ENCODE measurements at places on chromosomes 16 and 17.
A peak's percentile ranks its signal among the peaks of the same experiment; 100 is the strongest.

DNA sequence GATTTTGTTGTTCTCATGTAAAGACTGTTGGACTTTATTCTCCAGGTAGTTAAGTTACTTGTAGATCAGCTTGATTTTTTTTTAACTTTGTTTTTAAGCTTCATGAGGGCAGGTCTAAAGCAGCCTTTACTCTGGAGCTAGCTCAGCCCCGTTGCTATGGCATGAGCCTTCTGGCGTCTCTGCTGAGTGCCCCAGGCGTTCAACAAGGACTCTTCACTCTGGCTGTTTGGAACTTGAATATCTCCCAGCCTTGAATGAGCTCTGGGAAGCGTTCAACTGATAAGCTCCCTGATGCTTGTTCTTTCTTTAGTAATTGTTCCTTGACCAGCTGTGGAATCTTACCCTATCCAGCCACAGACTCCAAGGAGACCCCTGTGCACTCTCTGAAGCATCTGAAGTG lies 82.3 kb downstream of the GNAO1 start:
- no peak for ATAC-seq

DNA sequence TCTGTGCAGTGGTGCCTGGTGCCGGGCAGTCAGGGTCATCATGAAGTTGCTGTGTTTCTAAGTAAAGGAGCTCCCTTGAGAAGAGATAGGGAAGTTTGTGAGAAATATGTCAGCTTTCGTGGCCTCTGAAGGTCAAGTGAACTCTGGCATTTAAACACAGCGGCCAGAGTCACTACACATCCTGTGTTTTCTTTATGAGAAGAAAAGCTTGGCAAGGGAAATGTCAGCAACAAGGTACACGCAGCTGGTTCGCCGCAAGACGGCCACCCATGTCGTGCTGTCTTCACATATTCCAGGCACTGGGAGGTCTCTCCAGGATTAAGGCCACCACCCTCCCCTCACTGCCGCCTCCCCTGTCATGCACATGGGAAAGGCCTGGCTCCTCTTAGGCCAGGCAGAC lies 33.2 kb upstream of the PEMT start:
- ATAC-seq, result no peak

- no peak for ATAC-seq
These were observed 32.2 kb upstream of the IL21R start for GRCh38 chr16:27369806-27370205.

GRCh38 chr16:81703177-81704155 lies 75.6 kb upstream of the PLCG2 start:
- ATAC-seq, result peak; percentile 56

DNA sequence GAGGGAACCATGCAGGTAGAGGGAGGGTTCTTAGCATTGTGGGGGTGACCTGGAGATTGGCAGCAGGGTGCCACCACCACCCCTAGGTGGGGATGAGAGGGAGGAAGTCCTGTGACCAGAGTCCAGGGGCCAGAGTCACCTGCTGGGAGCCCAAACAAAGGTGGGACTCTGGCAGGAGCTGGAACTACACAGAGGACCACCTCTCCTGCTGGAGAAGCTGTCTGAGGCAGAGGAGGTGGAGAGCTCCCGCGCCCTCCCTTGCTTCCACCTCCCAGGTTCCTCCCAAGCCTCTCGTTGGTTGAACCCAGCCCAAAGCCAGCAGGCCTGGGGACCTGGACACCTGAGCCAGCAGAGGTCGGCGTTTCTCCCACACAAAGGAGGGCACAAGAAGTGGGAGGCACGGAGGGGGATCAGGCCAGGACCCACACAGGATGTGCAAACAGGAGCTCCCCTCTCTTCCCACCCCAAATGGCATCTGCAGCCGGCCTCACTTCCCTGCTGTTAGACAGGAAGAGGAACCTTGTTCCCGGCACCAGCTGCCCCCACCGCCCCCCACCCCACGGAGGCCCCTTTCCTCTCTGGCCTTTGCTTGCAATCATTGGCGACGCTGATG lies 154.6 kb downstream of the SEC14L1 start:
- ATAC-seq, result no peak

- no peak for ATAC-seq
These were observed 6.2 kb upstream of the CD300LG start for GRCh38 chr17:43840814-43841213.

- ATAC-seq, result no peak
These were observed 206.2 kb downstream of the ANKFN1 start for GRCh38 chr17:56359518-56359917.

- ATAC-seq, result no peak
These were observed 93.9 kb downstream of the C17orf67 start for GRCh38 chr17:56739776-56740175.

DNA sequence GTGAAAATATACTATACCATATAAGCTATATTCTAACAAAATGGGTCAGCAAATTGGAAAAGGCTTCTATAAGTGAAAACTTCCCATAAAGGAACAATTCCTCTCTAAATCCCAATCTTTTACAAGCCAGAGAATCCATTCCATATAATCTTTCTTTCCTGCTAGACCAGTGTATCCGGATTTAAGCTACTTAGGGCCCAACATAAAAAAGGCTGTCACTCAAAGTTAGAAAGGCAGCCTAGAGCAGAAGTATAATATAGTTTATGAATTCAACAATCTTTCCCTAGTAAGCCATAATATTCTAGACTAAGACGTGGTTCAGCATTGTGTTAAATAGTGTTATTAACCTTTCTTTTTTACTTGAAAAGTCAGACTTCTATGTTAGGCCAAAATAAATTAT lies 93.0 kb downstream of the SKAP1 start:
- ATAC-seq, result no peak

GRCh38 chr17:17900615-17901520 lies 64.1 kb upstream of the SREBF1 start:
- no peak for ATAC-seq

DNA sequence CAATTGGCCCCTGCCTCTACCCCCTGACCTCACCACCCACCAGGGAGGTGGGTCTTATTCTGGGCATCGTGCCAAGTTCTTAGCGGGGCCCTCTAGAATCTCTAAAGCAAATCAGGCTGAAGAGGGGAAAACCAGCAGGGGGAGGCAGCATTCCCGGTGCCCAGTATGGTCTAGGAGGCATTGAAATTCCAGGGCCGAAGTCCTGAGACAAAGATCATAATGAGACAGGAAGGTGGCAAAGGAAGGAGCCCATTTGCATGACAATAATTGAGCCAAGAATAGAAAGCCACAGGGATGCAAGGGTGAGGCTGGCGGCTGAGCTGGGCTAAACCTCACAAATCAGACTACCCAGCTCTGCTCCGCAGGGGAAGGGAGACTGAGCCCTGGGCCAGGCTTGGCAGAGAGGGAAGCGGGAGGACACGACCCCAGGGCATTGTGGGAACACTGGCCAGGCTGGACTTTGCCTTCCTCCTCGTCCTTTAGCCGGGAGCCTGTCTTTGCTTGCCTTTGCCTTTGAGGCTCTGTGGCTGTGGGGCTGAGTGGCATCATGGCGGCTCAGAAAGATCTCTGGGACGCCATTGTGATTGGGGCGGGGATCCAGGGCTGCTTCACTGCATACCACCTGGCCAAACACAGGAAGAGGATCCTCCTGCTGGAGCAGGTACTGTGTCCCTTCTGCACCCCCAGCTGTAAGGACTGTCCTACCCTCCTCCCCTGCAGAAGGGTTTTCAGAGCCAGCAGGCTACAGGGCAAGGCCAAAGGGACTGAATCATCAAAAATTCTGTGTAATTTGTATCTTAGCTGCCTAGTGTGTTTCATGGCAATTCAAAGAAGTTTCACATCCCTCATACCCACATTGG lies at the start of gene PIPOX:
Gene PIPOX, plus strand, starts transcription at position 463 of the 860 bp plus-strand sequence. Its CDS starts 85 bp downstream, at position 548.
- no peak for ATAC-seq

- ATAC-seq, result no peak
These were observed 50.2 kb downstream of the ANKFN1 start for GRCh38 chr17:56203430-56203829.

- no peak for ATAC-seq
These were observed 13.3 kb upstream of the PMP22 start for GRCh38 chr17:15278380-15278779.

GRCh38 chr16:11258553-11259492 lies 2.8 kb upstream of the SOCS1 start:
- ATAC-seq, result peak; percentile 5

DNA sequence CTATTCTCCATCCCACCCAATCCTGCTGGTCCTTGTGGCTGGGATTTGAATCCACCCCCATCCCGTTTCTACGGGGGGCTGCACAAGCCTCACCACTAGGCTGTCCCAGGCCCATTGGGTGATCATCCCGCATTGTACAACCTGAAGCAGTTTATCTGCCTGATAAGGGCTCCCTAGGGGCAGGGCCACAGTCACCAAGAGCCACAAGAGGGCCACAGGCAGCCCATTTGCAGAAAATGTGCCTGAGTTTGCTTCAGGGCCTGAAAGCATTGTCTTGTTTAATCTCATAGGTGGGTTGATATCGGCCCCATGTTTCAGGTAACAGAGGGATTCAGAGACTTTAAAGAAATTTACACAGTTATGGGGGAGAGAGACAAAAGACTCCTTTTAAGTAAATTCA lies 245.0 kb downstream of the CPPED1 start:
- no peak for ATAC-seq

DNA sequence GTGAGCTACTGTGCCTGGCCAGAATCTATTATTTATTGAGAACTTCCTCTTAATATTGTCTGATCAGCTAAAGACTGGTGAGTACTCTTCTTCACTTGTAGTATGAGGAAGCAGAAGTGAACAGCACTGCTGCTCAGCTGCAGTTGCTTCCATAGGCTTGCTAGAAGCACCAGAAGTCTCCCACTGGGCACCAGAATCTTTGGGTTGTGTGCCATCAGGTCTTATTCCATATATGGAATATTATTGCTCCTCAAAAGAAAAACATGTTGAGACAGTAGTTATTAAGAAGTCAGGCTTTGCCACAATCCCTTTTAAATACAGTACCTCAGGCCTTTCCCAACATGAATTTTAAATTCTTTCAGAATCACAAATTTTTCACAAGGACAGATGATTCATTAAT lies 17.2 kb downstream of the SNTB2 start:
- no peak for ATAC-seq

DNA sequence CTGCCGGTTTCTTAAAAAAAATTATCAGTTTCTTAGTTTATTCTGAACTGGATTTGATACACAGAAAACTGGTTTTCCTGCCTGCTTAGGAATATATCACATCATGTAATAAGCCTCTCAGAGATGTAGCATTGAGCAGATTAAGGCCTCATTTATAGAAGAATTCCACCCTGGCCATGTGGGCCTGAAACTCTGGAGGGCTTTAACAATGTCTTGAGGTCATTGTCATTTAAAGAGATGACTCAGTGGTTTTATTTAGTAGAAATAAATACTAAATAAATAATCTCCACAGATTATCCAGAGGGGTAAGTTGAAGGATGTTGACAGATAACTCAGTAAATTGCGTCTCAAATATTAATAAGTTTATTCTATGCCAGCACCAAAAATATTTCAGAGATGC lies 56.9 kb downstream of the PRKCA start:
- no peak for ATAC-seq

DNA sequence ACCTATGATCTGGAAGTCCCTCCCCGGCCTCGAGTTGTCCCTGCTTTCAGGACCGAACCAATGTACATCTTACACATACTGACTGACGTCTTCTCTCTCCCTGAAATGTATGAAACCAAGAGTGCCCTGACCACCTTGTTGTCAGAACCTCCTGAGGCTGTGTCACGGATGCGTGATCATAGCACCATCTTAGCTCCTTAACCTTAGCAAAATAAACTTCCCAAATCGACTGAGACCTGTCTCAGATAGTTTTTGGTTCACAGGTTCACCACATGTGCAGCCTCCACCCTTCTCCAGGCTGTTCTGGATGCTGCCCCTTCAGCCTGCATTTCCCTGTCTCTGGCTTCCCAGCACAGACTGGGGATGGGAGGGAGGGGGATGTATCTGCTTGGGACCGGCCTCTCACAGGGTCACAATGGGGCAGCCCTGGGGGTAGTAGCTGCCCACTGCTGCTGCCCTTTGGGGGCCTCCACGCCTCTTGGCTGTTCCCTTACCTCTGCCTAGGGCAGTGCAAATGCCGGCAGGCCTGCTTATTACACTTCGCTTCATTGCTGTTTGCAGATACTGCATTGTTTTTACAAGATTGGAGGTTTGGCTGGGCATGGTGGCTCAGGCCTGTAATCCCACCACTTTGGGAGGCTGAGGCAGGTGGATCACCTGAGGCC lies 69.8 kb downstream of the NT5M start:
- no peak for ATAC-seq
